Esophagus squamous epithelium (tissue), 5 donors: ENCODE measurements at places on chromosomes 1 and 21.

DNA sequence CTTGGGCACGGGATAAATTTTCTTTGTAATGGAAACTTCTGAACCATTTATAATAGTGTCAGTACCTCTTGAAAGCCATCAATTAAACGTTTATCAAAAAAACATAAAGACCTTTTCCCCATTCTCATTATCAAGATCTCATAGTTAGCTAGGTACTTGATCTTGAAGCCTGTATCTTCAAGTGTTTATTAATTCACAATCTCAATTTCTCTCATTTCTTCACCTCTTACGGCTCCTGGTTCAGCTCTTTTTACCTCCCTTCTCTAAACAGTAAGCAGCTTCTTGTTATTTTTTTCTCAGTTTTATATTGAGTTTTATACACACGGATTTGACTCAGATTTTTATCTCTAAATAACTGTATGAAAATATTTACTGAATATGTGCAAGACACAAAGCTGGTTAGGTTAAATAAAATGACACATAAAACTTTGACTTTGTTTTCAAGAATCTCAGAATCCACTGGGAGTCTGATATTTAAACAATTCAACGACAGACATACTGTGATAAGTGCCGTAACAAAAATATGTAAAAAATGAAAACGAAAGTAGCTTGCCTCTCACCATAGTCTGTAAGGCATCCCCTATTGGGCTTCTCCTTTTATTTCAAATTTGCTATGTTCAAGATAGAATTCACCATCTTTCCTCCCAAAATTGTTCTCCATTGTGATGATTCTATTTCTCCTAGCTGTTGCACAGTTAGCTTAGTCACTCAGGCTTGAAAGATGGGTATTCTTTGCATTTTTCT lies 411.6 kb upstream of the ZRANB2 start:
- DNase-seq, result no peak

DNA sequence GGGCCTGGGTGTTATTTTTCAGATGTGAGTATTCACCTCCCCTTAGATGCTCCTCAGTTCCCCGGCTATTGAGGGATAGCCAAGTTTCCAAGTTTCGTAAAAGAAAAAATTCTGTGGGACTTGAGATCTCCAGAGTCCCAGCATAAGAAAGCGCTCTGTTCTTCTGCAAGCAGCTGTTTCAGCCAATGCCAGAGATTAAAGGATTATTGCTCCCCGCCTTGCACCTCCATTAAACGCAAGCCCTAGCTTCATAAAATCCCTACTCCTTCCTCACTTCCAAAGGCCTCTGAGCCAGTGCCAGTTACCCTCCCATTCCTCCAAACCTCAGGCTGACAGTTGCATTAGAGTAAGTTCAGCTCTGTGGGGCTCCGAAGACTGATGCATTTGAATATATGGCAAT lies 56.4 kb downstream of the CHIA start:
- no peak for DNase-seq

DNA sequence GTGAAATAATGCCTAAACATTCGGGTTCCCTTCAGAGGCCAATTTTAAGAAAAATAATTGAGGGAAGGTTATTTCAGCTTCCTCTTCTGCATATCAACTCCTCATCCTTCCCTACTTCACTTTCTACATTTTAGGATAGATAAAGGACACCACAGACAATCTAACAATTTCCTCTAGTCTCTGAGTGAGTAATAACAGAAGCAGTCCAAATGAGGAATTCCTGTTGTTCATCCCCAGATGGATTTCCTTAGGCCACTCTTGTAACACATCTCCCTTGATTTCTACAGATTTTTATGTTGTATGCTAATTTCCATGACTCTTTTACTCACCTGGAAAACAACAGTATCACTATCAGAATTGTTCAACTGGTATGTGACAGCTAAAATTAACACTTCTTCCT lies 87.7 kb upstream of the LYPLAL1 start:
- DNase-seq, result no peak

GRCh38 chr21:42294273-42294880 lies 20.8 kb downstream of the TFF3 start:
- DNase-seq, result no peak

DNA sequence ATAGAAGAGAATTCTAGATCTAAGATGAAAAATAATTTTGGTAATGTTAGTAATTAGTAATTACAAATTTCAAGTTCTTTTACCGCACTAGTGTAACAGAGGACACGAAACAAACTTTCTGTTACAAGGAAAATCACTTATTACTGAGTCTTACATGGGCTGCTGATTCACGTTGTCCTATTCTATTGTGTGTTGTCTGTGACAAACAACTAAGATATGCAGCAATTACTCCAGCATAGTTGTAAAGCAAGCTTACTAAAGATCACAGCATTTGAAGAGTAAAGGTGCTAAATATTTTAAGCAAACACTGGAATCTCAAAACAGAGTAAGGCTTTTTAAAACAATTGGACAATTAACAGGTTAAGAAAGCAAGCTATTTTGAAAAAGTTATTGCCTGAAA lies 502.3 kb downstream of the KCNT2 start:
- DNase-seq, result no peak
